ENCODE measurements at places on chromosomes 3 and 15.

GRCh38 chr3:59372346-59372745 is 322.5 kb upstream of the CFAP20DC start:
- DNase-seq, result no peak

GRCh38 chr15:31461375-31461774 is 134.7 kb downstream of the KLF13 start:
- DNase-seq, result no peak

DNA sequence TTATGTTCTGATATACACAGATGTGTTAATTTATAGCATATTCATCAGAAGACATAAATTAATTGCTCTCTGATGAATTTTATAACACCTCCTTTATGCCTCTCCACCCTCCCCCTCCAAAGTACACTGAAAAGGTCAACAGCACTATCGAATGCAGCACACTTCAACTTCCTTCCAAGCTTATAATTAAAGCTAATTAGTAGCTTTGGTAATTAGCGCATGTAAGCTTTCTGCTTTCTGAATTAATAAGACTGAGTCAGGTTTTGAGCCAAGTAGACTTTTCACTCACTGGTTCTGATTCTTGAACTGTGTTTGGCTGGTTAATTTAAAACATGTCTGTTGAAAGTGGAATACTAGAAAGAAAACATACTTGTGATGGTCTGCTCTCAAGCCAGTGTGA is 760.8 kb upstream of the CFAP20DC start:
- DNase-seq, result no peak

GRCh38 chr3:53815067-53815466 is 31.2 kb downstream of the CHDH start:
- DNase-seq, result no peak

GRCh38 chr3:14791343-14791945 is 27.3 kb upstream of the FGD5 start:
- DNase-seq, result peak; percentile 60

- no peak for DNase-seq
Observed at GRCh38 chr15:83174891-83175290, 32.7 kb downstream of the HDGFL3 start.

DNA sequence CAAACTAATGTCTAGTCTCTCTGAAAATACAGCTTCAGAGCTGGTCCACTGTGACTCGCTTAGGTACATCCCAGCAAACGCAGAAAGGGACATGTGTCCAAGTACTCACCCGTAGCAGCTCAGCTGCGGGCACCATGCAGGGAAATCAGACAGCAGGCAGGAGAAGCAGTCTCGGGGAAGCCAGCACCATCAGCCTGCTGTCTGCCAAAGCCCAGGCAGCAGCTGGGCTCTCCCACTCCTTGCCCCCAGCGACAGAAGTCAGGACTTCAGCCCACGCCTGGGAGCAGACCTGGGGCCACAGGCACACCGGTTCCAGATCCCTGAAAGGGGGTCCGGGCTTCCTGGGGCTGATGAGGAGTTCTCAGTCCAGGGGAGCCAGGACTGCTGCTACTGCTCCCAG is 34.9 kb downstream of the SEMA5B start:
- DNase-seq, result no peak

DNA sequence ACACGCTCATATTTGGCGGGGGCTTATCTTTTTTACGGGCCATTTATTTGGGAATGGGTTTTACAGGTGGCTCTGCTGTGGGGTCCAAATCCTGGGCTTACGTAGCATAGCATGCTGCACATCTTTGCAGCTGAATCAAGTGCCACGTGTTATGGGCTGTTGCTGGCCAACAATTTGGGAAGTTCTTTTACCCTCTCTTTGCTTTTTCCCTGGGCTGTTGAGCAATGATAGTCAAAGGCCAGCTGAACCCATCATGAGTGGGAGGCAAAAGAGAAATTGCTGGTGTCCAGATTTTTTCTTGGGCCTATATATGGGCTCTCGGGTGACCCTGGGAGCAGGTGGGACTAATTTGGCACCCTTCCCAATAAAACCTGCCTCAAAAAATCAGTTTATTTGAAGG is 209.3 kb upstream of the SATB1 start:
- no peak for DNase-seq

GRCh38 chr3:159787794-159788205 is 200.8 kb upstream of the IL12A start:
- peak; percentile 60 for DNase-seq

DNA sequence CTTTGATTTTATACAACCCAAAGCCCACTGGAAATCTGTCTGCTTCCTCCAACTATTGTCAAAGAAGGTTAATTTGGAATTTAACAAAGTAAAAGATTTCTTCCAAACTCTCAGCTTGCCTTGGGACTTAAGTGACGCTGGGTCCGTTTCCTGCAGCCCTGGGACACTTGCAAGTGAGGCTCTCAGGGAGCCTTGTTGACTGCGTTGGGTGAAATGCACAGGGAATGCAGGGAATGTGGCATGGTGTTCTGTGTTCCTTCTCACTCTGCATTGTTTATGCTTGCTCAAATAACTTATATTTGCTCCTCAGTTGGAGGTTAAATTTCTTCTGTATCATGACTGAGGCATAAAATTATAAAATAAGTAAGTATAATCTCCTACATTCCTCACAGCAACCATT is 60.9 kb upstream of the TJP1 start:
- no peak for DNase-seq

DNA sequence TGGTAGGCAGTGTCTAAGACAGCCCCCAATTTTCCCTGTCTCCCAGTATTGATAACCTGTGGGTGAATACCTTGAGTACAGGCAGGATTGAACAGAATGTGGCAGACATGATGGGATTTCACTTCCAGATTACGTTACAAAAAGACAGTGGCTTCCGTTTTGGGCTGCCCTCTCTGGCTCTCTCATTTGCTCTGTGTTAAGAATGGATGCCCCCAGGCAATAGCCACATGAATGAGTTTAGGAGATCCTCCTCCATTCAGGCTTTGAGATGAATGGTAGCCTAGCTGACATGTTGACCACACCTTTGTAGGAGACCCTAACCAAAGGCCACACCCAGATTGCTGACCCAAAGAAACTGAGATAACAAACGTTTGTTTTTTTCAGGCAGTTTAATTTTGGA is 34.3 kb downstream of the UBXN7 start:
- DNase-seq, result no peak

GRCh38 chr3:38274864-38275649 is 7.0 kb upstream of the SLC22A14 start:
- DNase-seq, result no peak

DNA sequence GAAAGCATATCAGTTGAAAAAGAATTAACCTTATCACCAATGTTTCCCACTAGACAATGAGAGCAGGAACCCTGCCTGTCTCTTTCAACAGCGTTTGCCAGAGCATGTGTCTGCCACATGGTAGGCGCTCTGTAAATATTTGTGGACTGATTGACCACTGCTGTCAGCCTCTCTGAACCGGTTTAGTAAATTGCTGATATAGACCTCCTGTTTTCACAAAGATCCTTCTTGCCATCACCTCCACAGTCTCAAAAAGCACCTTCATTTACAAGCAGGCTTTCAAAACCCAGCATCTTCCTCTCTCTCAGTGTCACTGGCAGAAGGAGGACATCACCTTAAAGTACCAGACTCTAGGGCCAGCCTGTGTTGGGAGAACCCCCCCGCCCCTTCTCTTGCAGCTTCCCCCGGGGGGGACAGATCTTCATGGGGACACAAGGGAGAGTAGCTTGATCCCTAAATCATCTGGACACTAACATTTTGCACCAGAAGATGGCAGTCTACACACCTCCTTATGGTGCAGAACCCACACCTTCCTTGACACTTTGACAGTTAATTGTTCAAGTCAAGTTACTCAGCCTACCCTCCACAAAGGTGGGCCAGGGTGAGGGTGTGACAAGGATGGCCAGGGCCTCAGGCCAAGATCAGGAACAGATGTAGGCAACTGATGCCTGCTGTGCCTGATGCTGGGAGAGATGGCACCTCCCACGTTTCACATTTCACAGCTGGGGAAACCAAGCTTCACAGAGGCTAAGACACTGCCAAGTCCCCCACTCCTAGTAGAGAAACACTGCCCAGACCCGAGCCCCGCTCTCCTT is 37.8 kb upstream of the USP3 start:
- peak; percentile 82 for DNase-seq

GRCh38 chr15:43292375-43293078 is 25.8 kb upstream of the TGM5 start:
- DNase-seq, result no peak

GRCh38 chr3:120726791-120727190 is 15.5 kb downstream of the RABL3 start:
- DNase-seq, result no peak

GRCh38 chr3:25294169-25294805 is 133.8 kb upstream of the RARB start:
- no peak for DNase-seq

DNA sequence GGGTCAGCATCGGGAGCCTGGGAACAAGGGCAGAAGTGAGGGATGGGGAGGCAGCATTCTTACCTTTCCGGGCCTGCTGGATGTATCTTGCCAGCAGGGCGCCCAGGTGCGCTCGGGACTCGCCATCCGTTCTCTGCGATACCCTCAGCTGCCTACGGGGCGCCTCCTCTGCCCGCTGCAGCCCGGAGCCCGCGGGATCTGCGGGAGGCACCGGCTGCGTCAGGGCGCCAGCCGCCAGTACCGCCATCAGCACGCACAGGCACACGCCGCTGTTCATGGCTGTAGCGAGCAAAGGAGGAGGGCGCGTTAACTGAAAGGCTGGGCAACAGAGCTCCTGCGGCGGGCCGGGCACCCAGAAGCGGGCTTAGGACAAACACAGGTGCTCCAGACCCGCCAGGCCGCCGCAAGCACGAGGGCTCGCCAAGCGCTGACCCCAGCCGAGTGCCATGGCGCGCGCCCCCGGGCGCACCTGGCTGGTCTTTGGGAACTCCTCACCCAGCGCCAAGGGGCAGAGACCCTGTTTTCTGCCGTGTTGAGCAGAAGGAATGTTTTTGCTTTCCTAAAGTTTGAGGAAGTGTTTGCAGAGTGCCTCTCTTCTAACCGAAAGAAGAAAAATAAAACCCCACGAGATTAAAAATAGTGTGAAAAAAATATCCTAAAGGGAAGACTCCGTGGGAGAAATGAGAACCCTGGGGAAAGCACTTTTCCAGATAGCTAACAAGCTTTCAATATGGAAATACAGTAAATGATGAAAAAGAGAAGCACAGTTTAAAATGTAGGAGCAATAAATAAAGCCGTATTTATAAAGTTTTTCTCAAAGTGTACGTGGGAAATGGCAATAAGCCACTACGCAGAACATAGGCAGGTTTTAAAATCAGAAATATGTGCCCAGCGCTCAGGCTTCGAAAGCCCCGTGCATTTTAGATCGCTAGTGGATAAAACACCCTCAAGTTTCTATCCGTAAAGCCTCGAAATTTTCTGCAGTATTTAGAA is 2.3 kb downstream of the CCK start:
- DNase-seq, result no peak

GRCh38 chr3:142915636-142916035 is 26.8 kb upstream of the PCOLCE2 start:
- no peak for DNase-seq

- no peak for DNase-seq
Observed at GRCh38 chr15:62976301-62976881, 66.2 kb upstream of the TPM1 start.

DNA sequence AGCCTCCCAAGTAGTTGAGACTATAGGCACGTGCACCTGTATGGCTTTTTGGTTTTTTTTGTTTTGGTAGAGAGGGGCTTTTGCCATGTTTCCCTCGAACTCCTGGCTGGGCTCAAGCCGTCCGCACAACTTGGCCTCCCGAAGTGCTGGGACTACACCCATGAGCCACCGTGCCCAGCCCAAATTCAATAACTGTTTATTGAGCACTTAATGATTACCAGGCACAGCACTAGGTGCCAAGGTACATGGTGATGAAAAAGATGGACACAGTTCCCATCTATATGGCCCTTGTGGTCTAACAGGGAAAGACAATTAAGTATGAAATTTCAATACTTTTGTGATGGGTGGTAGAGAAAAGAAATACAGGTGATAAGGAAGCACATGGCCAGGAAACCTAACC is 35.8 kb upstream of the ZNF148 start:
- DNase-seq, result no peak

- DNase-seq, result no peak
Observed at GRCh38 chr3:113649174-113649845, 47.1 kb downstream of the USF3 start.

GRCh38 chr3:180749322-180749721 is 70.0 kb upstream of the CCDC39 start:
- DNase-seq, result no peak

- no peak for DNase-seq
Observed at GRCh38 chr15:62897634-62898033, 144.9 kb upstream of the TPM1 start.

- DNase-seq, result no peak
Observed at GRCh38 chr3:176428552-176428951, 768.7 kb downstream of the TBL1XR1 start.

- DNase-seq, result no peak
Observed at GRCh38 chr3:10855871-10856662, 40.0 kb downstream of the SLC6A11 start.

DNA sequence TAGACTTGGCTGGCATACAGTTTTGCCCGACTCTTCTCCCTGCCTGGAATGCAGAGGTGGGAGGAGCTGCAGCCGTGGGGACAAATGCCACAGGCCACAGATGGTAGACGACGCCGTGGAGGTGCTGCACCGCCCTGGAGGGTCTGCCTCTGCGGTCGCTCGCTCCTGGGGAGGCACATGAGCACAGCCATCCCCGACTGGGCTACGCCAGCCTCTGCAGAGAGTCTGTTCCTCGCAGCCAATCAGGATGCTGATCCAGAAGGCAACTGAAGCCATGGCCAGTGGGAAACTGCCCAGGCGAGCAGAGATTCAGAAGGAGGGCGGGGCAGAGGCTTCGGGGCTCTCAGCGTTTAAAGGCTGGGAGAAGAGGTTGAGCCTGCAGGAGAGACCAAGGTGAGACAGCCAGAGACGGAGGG is 11.9 kb upstream of the LRRC15 start:
- no peak for DNase-seq

DNA sequence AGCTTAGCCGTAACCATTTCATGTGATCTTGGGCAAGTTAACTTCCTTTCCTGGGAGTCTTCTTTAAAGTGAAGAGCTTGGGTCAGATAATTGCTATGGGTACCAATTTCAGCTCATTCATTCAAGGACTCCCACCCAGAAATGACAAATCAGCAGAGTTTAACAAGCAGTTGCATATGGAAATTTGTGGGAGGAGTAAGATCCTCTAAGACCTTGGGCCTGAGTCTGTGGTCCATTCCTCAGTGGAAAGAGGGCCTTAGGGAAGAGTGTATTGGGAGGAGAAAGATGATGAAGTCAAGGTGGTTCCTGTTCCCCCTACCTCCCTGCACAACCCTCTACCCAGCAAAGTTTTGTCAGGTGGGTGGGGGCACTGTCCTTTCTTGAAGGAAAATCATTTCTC is 42.1 kb downstream of the RBP2 start:
- no peak for DNase-seq
